ENCODE measurements at places on chromosomes 6 and 20. TPM values are rescaled to one million over a fixed set of nuclear protein-coding genes. Genes with fewer than 3 reads are reported as not detected.
A peak's percentile ranks its signal among the peaks of the same experiment; 100 is the strongest.

The KHDC1L gene
- not detected for total RNA-seq

The SLC24A3 gene
- total RNA-seq = not detected

GRCh38 chr6:159197251-159197650 is 28.1 kb downstream of the FNDC1 start:
- peaks cover 22% of the 10 kb centered on the region for H3K27me3 ChIP-seq
- H3K36me3 ChIP-seq = no peaks in the 10 kb centered on the region
- no peak overlapping the region for H3K4me3 ChIP-seq
- no peaks in the 10 kb centered on the region for H3K4me1 ChIP-seq

DNA sequence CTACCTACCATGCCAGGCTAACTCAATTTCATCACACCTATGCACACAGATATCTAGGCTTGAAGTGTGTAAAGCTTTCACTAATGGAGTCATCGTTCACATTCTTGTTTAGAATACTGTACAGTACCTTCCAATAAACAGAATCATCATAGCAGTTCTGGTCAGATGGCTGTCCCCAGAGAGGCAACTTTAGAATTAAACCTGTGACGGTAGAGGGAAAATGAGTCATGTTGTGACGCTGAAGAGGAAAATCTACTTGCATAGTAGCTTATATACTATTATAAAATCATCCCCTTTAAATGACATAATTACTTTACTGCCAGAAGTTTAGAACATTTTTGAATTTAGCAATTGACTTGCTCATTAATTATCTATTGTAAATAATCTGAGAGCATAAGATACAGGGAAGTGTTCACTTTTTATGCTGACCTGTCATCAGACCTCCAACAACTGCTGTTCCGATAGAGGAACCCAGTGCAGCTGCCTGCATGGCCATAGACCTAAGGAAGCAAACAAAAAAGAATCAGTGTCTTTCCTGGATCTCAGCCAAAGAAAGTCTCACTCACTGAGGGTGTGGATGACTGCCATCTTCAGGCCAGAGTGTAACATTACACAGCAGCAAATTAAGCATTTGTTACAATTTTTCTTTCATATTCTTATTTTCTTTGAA is 29.8 kb downstream of the RHAG start:
- no peaks in the 10 kb centered on the region for H3K27me3 ChIP-seq
- H3K27ac ChIP-seq = no peak overlapping the region
- DNase-seq = peak; percentile 2
- H3K36me3 ChIP-seq = no peaks in the 10 kb centered on the region
- H3K4me3 ChIP-seq = no peak overlapping the region
- H3K4me1 ChIP-seq = no peaks in the 10 kb centered on the region

The TTPAL gene
- total RNA-seq = 22.9 TPM

- H3K36me3 ChIP-seq = no peaks in the 10 kb centered on the region
- no peaks in the 10 kb centered on the region for H3K4me1 ChIP-seq
- no peak for DNase-seq
- no peaks in the 10 kb centered on the region for H3K27me3 ChIP-seq
- no peak overlapping the region for H3K27ac ChIP-seq
Observed at GRCh38 chr6:152356662-152357061, 280.5 kb downstream of the SYNE1 start.

- H3K4me3 ChIP-seq = no peak overlapping the region
- no peaks in the 10 kb centered on the region for H3K4me1 ChIP-seq
- H3K27ac ChIP-seq = no peak overlapping the region
- no peak for DNase-seq
- no peaks in the 10 kb centered on the region for H3K27me3 ChIP-seq
Observed at GRCh38 chr20:52313341-52313963, 121.9 kb upstream of the ZFP64 start.

DNA sequence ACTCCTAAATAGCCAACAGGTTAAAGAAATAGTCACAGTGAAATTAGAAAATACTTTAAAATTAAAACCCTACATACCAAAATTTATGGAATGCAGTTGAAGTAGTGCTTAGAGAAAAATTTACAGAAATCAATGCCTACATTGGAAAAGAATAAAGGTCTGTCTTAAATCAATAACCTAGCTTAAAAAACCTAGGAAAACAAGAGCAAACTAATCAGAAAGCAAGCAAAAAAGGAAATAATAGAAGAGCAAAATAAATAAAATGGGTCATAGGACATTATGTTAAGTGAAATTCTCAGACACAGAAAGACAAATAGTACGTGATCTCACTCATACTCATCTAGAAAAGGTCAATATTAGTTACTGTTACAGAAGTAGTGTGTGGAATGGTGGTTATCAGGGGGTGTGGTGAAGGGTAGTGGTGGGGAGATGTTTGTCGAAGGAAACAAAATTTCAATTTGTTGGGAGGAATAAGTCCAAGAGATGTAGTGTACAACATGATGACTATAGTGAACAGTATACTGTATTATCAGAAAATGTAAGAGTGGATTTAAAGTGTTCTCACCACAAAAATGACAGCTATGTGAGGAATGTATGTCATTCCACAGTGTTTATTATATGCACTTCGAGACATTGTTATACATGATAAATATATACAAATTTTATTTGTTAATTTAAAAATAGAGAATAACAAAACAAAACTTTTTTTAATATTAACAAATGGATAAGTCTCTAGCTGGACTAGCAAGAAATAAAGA is 423.6 kb downstream of the CDH26 start:
- H3K27ac ChIP-seq = no peak overlapping the region
- DNase-seq = no peak
- H3K4me3 ChIP-seq = no peak overlapping the region
- H3K4me1 ChIP-seq = no peaks in the 10 kb centered on the region
- peaks cover 2% of the 10 kb centered on the region for H3K27me3 ChIP-seq

DNA sequence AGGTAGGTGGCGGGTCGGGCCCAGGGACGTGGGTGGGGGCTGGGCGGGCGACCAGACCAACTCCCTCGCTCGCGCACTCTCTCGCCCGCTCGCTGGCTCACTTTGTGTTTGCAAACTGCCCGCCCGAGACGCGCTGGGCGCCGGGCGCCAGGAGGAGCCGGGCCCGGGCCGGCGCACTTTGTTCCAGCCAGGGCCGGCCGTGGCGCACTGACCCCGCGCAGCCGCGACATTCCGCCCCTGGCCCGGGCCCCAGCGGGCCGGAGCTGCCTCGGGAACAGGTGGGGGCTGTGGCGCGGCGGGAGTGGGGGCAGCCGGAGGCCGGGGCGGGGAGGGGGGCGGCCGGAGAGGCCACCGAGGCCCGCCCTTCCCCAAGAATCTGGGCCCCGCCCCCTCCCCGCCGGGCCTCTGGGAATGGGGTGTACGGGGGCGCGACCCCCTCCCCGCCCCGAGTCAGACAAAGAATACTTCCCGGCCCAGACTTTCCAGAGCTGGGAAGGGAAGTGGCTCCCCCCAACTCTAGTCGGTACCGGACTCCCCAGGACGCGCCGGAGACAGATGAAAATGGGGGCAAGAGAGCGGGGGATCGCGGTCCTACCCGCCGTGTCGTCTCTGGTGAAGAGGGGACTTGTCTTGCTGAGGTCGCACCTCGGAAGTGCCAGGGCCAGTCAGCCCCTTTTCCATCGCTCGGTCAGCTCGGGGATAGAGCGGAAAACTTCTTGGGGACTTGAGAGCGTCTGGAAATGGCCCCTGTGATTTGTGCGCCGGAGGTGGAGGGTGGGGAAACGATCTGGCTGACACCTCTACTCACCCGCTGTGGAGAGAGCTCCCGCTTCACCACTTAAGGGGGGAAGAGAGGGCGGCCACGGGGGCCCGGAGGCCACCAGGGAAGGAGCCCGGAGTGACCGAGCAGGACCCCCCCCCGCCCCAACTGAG is 951 bp downstream of the FOXP4 start:
- peaks cover 8% of the 10 kb centered on the region for H3K36me3 ChIP-seq
- H3K27ac ChIP-seq = peak overlapping the region; percentile 24
- no peak for DNase-seq
- peaks cover 37% of the 10 kb centered on the region for H3K27me3 ChIP-seq

All from activated T-helper 1 cell treated with anti-CD3 and anti-CD28 coated beads, Interleukin-12 subunit alpha, Interleukin-12 subunit beta, Interleukin-2, Interleukin-4 antibody, amounts not matched to agents 30 ng/mL and 10 ng/mL and 1 ng/mL, durations not matched to agents 14 hours and 24 hours and 36 hours (primary cell).